T-helper 2 cell (primary cell): ENCODE measurements at places on chromosomes 16 and 17.

DNA sequence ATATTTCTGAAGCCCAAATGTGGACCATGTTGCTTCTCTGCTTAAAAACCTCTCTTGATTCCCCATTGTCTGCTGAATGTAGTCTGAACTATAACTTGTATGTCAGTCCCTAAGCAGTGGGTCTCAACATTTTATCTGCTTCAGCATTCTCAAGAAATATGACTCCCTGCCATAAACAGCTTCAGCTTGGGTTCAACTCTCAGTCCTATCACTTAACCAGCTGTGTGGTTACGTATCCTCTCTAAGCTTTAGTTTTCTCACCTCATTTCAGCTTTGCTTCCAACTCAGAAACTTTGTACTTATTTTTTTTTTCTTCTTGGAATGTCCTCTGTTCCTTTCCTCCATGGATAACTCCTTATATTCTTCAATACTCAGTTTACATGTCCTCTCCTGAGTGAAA lies 4.6 kb upstream of the DDX52 start:
- no peak for DNase-seq

- DNase-seq: no peak
Measured at GRCh38 chr17:16211590-16211989, 3.7 kb downstream of the NCOR1 start.

DNA sequence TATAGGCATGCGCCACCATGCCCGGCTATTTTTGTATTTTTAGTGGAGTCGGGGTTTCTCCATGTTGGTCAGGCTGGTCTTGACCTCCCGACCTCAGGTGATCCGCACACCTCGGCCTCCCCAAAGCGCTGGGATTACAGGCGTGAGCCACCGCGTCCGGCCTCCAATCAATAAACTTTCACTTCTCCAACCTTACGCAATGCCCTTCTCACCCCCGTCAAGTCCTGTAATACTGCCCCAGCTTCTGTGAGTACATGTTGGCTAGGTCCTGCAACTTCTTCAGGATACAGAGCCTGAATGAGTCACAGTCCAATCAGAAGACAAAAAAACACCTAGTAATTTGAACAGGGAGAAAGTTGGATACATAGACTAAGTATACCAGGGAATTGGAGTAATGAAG lies 47.1 kb upstream of the PHOSPHO1 start:
- no peak for DNase-seq

DNA sequence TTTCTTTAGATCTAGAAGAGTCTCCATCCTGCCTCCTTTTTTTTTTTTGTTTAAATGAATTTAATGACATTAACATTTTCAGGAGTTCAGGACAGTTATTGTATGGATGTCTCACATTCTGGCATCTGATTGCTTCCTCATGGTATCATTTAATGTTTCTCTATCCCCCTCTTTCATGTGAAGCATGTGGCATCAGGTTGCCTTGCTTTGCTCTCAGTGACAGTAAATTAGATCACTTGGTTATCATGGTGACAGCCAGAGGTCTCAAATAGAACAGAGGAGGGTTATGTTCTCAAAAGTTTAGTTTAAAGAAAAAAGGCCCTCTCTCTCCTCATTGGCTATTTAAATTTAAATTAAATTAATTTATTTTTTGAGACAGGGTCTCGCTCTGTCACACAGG lies 74.1 kb downstream of the WWP2 start:
- no peak for DNase-seq

DNA sequence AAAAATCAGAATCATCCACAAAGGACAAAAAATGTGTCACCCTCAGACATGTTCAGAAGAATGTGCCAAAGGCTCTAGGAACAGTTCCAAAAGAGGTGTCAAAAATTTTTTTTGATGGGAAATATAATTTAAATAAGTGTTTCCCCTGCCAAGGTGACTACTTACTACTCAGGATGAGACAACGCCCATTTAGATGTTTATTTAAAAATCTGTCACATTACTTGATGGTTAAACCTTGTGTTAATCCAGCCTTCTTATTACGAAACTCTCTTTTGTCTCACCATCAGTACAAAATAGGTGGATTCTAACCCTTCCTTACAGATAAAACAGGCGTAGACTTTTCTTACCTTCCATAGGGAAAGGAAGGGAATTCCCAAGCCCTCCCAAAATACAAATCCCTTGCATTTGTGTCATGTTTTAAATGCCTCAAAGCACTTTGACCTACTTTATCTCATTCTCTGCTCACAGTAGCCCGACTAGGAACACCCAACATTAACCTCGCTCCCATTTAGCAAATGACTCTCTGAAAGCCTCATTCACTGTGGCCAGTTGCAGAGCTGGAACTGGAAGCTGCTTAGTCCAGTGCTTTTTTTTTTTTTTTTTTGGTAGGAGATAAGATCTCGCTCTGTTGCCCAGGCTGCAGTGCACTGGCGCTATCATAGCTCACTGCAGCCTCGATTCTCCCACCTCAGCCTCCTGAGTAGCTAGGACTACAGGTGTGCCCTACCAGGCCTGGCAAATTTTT lies 5.8 kb upstream of the GNA13 start:
- no peak for DNase-seq

DNA sequence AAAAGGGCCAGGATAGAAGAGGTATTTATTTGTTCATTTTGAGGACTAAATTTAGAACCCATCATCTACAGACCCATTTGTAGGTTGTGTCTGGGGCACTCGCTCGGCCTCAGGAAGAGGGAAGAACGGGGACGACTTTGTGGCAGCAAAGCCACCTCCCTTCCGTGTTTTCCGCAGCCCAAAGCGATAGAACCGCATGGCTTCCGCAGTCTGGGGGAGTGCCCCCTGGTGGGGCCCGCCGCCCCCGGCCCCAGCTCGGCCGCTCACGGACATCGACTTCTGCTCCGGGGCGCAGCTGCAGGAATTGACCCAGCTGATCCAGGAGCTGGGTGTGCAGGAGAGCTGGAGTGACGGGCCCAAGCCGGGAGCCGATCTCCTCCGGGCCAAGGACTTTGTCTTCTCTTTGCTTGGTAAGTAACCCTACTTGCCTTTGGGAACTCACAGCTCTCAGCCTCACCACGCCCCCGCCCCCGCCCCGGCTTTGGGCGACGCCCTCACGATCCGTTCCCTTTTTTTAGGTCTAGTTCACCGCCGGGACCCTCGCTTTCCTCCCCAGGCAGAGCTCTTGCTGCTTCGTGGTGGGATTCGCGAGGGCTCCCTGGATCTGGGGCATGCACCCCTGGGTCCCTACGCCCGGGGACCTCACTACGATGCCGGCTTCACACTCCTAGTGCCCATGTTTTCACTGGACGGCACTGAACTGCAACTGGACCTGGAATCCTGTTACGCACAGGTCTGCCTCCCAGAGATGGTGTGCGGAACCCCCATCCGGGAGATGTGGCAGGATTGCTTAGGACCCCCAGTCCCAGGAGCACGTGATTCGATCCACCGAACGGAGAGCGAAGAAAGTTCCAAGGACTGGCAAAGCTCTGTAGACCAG lies 681 bp downstream of the TMEM102 start:
- DNase-seq: peak; percentile 77

GRCh38 chr17:66945147-66945835 lies 19.2 kb upstream of the CACNG4 start:
- DNase-seq: no peak

DNA sequence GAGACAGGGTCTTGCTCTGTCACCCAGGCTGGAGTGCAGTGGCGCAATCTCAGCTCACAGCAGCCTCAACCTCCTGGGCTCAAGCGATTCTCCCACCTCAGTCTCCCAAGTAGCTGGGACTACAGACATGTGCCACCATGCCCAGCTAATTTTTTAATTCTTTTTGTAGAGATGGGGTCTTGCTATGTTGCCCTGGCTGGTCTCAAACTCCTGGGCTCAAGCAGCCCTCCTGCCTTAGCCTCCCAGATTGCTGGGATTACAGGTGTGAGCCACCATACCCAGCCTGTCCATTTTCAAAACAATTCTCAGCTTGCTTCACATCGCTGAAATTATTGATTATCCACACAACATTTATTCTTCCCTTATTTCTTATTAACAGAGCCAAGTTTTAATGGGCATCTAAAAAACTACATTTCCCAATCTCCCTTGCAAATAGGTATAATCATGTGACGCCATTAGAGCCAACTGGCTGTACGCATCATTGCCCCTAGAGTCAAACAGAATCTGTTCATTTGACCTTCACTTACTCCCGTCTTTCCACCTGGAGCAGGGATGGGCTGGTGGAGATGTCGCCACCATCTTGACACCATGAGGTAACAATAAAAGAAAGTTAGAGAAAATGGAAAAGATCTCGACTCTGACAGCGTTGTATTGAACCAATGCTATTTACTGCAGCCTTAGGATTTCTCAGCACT lies 148.0 kb upstream of the FOXF1 start:
- no peak for DNase-seq

DNA sequence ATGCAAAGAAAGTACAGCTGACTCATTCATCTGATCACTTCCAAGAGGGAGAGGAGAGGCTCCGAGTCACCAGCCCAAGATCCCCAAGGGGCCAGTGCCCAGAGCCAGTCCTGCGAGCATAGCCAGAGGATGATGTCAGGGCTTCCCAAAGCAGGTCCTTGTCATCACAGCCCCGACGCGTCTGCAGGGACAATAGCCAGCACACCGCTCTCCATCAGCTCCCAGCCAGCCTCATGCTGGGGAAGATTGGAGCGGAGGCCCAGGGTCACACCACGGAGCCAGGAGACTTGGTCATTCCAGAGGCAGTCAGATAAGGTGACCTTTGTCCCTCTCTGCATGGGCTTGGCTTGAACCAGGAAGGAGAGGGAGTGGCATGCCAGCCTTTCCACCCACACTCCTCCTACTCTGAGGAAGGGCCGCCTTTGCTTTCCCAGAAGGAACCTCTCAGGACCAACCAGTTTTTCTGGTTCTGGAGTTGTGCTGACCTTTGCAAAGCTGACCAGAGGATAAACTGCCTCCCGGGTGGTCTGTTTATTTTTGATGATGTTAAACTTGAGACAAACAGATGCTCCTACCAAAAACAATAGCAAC lies 58.3 kb upstream of the ARHGAP44 start:
- DNase-seq: no peak

- DNase-seq: no peak
Measured at GRCh38 chr16:51156807-51157200, 5.7 kb upstream of the SALL1 start.

- no peak for DNase-seq
Measured at GRCh38 chr16:56667581-56668571, at the start of gene MT1G. MT1G (minus strand) TSS chr16:56668065; CDS start chr16:56667993, 72 bp downstream.

GRCh38 chr17:8121681-8122421 lies 2.1 kb downstream of the HES7 start:
- DNase-seq: no peak

- no peak for DNase-seq
Measured at GRCh38 chr17:40171750-40172149, 5.5 kb upstream of the RAPGEFL1 start.

DNA sequence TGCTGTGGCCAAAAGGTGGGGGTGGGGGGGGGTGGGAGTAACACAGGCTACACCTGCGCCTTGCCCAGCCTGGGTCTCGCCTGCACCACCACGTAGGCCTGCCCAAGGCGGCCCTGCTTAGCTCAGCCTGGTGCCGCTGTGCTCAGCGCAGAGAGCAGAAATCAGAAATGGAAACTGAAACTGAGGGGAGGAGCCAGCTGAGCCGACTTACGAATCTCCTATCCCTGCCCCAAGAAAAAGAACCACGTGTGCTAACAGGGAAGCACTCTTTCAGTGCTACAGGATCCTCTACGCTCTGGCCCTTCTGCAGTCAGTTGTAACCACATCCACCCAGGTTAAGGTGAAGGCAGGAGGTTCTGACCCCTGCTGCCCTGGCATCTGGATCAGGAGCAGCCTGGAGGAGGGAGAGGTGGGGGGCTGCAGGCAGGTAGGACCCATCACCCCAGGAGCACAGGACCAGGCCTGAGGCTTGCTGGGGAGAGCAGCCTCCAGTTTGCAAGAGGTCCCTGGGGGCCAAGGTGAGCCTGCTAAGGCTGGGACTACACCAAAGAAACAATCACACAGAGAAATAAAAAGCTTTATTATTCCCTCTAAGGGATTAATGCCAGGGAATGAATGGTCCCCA lies at the start of gene DHX58:
DHX58 (minus strand) TSS at position 163 of the 625 bp plus-strand sequence. CDS start 822 bp downstream, outside the sequence.
- peak; percentile 30 for DNase-seq

- no peak for DNase-seq
Measured at GRCh38 chr17:16943541-16944333, 28.2 kb downstream of the TNFRSF13B start.

GRCh38 chr17:50106393-50107131 lies 11.4 kb downstream of the PDK2 start:
- no peak for DNase-seq

GRCh38 chr17:57419940-57420550 lies 163.7 kb downstream of the MSI2 start:
- no peak for DNase-seq
